Placental pericyte (primary cell): ENCODE measurements at places on chromosomes 3 and 15. TPM values are rescaled to one million over a fixed set of nuclear protein-coding genes. Genes with fewer than 3 reads are reported as not detected.

The LRRC2 gene
- total RNA-seq, result 1.4 and 6.6 TPM in 2 replicates

The GOLGA8S gene
- total RNA-seq, result not detected in 2 replicates

The PLA2G4E gene
- not detected in 2 replicates for total RNA-seq

The TP63 gene
- total RNA-seq, result under 0.01 TPM in 1 of 2 replicates, not detected in the other

The TMPRSS7 gene
- total RNA-seq, result not detected in 2 replicates

The NCK1 gene
- 34.2 and 90.8 TPM in 2 replicates for total RNA-seq

The HRG gene
- not detected in 2 replicates for total RNA-seq

The CASR gene
- not detected in 2 replicates for total RNA-seq

The TKT gene
- 312 and 467 TPM in 2 replicates for total RNA-seq

The IQGAP1 gene
- total RNA-seq, result 300 and 381 TPM in 2 replicates

The TEX9 gene
- 0.88 and 2.6 TPM in 2 replicates for total RNA-seq

The TMCC1 gene
- 9.3 and 12.3 TPM in 2 replicates for total RNA-seq

The ZPLD1 gene
- total RNA-seq, result 0.14 and 0.22 TPM in 2 replicates

The LMAN1L gene
- total RNA-seq, result under 0.01 TPM in 1 of 2 replicates, not detected in the other

The CYP8B1 gene
- not detected in 2 replicates for total RNA-seq

The ALAS1 gene
- 56.4 and 69.8 TPM in 2 replicates for total RNA-seq

The PTH1R gene
- total RNA-seq, result not detected in 2 replicates

The FEM1B gene
- total RNA-seq, result 32.8 and 50.3 TPM in 2 replicates

The HAUS2 gene
- total RNA-seq, result 18.6 and 41.1 TPM in 2 replicates

The TMCO5A gene
- total RNA-seq, result not detected in 2 replicates

The MTMR10 gene
- total RNA-seq, result 18.2 and 22.8 TPM in 2 replicates

The SPINK8 gene
- total RNA-seq, result not detected in 2 replicates

The SCAANT1 gene
- total RNA-seq, result not detected in 2 replicates

The CHST2 gene
- 10.5 and 69.1 TPM in 2 replicates for total RNA-seq

The DUOXA2 gene
- total RNA-seq, result not detected in 2 replicates

The STARD9 gene
- total RNA-seq, result 4.8 and 10.6 TPM in 2 replicates

The THRB gene
- total RNA-seq, result 0.66 and 2.3 TPM in 2 replicates

The OSTN gene
- total RNA-seq, result 3.4 TPM in 1 of 2 replicates, not detected in the other

The PRSS50 gene
- not detected in 2 replicates for total RNA-seq

The SAMMSON gene
- not detected in 2 replicates for total RNA-seq

The KBTBD13 gene
- not detected in 2 replicates for total RNA-seq

The CTXN2 gene
- not detected in 2 replicates for total RNA-seq

The TIPARP gene
- 157 and 225 TPM in 2 replicates for total RNA-seq

The CCK gene
- not detected in 2 replicates for total RNA-seq
